ENCODE measurements at places on chromosomes 3 and 15.

- no peak for DNase-seq
Observed at GRCh38 chr15:23081271-23081670, 41.9 kb upstream of the TUBGCP5 start.

DNA sequence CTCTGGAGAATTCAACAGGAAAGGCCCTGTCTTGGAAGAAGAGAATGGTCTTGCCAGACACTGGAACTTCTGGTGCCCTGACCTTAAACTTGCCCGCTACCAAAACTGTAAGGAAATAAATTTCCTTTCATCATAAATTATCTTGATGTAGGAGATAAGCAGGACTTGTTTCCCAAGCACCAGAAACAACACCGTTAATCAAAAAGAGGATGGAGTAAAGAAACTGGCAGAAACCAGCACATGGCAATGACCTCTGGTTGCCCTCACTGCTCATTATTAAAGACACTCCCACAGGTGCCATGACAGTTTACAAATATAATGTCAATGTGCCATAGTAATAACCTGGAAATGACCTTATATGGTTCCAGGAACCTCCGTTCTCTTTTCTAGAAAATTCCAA, 426.1 kb downstream of the EDEM1 start:
- no peak for DNase-seq

GRCh38 chr3:155262295-155262694, 31.2 kb downstream of the STRIT1 start:
- DNase-seq = no peak

DNA sequence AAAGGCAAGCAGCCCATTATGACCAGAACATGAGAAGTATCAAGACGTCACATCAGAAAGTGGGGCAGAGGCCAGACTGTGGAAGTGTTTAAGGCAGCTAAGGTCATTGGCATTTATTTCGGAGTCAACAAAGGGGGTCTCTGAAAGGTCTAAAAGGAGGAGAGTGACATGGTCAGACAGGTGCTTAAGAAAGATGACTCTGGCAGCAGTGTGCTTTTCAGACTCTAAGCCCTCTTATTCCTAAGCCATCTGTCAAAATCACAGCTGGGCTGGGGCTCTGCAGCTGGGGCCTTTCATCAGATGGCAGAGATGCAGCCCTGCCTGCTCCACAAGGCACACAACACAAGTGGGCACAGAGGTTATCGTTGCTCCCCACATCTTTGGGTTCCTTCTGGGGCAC, 14.0 kb downstream of the FBXL22 start:
- no peak for DNase-seq

DNA sequence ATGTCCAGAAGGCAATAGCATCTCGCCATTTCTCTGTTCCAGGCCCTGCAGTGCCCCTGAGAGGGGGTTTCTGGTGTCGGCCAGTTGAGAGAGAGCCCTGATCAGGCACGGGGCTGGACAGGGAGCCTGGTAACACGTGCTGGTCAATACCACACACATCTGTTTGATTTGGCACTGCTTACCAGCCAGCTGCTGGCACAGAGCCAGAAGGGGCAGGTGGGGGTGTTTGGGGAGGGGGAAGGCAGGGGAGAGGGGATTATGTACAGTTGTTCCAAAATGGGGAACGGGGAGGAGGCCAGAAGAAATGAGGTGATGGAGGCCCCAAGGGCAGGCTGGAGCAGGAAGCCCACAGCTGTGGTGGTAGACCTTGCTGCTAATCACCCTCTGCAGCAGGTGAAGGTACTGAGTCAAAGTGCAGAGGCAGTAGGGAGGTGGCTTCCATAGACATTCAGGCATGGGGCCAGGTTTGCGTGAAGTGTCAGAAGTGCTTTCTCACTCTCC, 153.5 kb upstream of the LPP start:
- peak; percentile 8 for DNase-seq

DNA sequence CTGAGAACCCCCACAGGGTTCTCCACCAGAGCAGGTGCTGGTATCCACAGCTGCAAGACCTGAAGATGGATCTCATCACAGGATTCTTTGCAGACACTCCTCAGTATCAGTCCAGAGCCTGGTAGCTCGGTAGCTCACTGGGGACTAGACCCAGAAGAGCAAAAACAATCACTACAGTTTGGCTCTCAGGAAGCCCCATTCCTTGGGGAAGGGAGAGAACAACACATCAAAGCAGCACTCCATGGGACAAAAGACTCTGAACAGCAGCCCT, 22.2 kb downstream of the STRIT1 start:
- DNase-seq = no peak

DNA sequence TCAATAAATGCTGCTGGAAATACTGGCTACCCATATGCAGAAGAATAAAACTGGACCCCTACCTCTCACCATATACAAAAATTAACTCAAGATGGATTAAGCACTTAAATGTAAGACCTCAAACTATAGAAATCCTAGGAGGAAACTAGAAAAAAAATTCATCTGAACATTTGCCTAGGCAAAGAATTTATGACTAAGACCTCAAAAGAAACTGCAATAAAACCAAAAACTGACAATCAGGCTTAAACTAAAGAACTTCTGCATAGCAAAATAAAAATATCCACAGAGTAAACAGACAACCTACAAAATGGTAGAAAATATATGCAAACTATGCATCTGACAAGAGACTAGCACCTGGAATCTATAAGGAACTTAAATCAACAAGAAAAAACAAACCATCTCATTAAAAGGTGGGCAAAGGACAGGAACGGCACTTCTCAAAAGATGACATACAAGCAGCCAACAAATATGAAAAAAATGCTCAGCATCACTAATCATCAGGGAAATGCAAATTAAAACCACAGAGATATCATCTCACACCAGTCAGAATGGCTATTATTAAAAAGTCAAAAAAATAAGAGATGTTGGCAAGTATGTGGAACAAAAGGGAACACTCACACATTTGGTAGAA, 47.0 kb downstream of the MYO9A start:
- DNase-seq = no peak

DNA sequence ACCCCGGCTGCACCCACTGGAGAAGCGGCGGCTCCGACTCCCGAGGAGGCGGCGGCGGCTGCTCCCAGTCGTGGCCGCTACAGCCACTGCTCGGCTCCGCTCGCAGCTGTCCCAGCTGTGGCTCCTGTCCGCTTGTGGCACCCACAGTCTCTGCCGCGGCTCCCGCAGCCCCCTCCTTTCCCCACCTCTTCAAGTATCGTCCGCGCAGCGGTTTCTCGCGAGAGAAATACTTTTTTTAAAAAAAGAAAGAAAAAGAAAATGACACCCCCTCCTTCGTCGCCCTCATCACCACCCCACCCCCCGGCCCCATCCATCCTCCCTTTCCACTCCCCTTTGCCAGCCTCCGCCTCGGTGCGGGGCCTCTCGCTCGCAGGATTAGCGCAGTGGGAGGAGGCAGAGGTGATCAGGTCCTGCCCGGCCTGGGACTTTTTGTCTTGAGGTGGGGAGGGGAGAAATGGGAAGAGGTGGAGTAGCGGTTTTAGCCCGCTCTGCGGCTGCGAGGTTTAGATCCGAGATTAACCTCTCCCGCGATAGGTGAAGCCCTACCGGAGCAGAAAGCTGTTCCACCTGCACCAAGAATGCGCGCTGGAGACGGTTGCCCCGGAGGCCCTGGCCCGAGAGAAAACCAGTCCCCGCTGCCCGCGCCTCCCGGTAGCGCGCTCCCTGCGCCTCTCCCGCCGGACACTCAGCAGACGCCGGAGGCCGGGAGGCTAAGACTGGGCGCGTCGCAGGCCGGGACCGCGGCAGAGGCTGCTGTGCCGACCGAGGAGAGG, at the start of gene FBN1:
TSS of gene FBN1 (minus strand) at position 152 of the 773 bp plus-strand sequence. CDS start 940 bp downstream, outside the sequence.
- no peak for DNase-seq

- no peak for DNase-seq
Observed at GRCh38 chr15:64249406-64249805, 86.6 kb upstream of the PPIB start.

DNA sequence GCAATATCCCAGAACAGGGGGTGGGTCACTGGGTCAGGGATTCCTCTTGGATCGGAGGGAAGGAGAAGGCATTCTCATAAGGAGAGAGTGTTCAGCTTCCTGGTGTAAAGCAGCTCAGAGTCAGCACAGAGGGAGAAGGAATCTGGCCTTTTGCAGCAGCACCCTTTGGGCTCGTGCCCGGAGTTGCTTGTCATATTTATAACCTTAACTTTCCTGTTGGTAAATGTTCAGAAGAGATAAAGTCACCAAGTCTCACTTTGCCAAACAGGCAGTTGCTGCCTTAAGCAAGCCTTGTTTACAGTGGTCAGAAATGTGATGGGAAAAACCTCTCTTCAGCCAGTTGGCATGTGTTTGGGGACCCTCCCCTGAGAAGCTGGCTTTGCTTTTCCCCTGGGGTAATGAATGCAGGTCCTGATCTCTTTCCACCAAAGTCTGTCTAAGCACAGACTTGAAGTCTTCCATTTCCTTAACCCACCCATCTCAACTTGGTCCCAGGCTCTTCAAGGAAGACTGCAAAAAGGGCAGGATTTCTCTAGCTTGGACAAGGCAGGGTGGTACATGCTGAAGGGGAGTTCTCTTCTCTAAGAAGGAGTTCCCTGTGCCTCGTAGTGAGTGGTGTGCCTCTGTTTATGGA, 206.9 kb upstream of the BHLHE40 start:
- no peak for DNase-seq

Measured in stimulated activated CD4-positive, alpha-beta T cell treated with anti-CD3 and anti-CD28 coated beads, Interleukin-4, amount 100 ng/mL, for 1 hour (primary cell).